ENCODE measurements at places on chromosomes 6 and 20.

DNA sequence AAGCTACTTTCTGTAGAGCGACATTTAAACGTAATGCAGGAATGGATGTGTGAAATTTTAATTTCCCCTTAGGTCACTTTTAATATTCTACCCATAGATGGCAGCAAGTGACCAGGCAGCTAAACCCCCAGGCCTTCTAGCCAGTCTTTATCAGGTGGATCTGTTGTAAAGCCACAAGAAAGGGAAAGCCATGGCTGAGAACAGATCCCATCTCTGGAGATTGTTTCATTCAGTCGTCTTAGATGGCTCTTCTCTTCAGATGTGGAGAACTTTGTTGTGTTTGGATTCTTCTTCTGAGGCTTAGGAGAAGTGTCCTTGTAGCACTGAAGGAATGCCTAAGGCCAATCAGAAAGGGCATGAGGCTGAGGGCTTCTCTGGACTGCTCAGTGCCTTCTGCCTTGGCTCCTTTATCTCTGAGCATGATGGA lies 15.8 kb upstream of the RNF182 start:
- DNase-seq: peak; percentile 53

DNA sequence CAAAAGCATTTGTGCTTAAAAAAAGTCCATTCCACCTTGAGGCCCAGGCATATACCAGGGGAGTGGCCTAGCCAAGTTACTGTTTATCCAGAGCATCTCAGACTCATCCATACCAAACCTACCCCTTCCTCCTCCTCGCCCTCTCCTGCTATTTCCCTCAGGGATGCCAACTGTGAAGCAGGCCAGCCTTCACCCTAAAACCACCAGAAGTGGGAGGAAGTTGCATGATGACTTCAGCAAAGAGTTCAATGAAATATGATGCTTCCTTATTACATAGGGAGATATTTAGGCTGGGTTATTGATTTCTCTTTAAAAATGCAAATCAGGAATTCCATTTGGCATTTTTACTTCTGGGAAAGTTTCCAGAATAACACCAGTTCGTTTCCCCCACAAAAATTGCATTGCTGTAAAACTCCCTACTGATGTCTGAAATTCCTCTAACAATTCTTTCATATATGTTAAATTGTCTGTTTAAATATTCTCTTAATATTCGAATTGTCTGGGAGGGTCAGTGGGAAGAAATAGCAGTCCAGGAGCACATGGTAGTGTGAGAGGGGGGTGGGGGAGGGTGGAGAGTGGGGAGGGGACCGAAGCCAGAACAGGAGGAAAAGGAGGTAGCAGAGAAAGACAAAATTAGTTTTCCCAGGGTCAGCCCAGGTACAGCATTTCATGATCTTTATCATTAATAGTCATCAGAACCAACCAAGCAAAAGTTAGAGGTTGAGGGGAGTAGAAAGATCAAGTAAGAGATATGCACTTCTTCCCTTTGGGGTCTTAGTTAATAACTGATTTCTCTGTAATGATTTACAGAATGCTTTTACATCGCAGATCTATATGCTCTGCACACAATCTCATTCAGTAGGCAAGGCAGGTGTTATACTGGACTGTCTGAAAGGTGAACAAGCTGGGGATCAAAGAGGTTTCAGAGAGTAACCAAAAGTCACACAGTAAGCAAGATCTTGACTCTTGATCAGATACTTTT lies 1.7 kb upstream of the TCP11 start:
- peak; percentile 18 for DNase-seq

DNA sequence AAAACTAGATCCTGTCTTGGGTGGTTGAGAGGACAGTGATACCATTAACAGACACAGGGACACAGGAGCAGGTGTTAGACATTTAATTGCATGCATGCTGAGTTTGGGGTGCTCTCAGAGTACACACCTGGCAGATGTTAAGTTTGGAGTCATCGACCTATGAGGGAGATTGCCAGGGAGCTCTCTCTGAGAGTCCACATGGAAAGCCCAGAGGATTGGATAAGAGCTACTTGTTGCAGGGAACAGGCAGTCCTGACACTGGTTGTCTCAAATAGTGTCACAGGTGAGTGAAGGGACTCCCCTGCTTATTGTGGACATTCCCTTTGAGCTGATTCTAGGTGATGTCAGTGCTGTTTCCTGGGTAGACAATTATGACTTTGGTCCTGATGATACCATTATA lies 3.1 kb downstream of the ATRN start:
- no peak for DNase-seq

DNA sequence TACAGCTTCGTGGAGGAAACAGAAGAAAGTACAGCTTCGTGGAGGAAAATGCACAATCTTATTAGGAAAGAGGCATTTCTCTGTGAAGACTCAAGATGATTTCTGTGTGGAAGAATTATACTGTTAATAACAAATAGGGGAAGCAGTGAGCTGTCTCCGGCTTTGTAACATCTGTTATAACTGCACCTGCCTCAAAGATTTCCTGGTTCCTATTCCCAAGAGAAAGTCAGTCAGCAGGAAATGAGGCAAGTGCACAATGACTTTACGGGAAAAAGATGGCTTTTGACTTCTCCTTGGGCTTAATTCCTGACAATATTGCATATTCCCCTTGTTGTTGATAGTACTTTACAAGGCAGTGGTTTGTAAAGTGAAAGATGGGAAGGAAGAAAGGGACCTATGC lies 538.5 kb downstream of the BMP2 start:
- no peak for DNase-seq

GRCh38 chr20:44829688-44830087 lies 19.3 kb upstream of the RIMS4 start:
- no peak for DNase-seq

GRCh38 chr6:50180646-50181045 lies 130.9 kb upstream of the DEFB112 start:
- no peak for DNase-seq

DNA sequence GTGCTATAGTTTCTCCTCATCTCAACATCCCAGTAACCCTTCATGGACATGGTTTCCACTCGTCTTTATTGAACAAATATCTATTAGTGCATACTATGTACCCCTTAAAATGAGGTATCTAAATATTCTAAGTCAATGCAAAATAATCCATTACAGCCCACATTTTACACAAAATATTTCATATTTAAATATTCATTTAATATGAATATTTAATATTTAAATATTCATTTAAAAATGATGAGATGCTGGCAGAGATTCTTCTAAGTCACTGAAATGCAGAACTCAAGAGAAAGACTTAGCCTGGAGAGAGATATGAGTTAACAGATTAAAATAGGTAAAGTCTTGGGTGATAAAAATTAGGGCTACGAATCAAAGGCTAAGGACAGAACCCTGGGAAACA lies 17.9 kb downstream of the EPB41L2 start:
- DNase-seq: no peak

GRCh38 chr20:62401331-62401779 lies 5.7 kb downstream of the CABLES2 start:
- no peak for DNase-seq

DNA sequence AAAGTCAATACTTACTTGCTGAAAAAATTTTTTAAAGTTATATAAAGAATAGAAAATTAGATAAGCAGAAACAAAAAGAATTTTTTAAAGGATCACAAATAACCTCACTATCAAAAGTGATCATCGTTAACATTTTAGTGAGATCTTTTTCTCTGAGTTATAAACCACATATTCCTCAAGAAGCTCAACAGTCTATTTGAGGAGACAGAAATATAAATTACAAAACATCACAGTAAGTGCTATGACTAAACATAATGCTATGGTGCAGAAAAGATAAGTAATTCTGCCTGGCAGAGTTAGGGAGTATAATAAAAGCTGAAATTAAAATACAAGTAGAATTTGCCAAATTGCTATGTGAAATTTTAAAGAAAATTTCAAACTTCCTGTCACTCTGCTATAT lies 226.7 kb downstream of the LMBRD1 start:
- peak; percentile 3 for DNase-seq

GRCh38 chr6:158568549-158568948 lies 8.7 kb downstream of the TMEM181 start:
- no peak for DNase-seq

DNA sequence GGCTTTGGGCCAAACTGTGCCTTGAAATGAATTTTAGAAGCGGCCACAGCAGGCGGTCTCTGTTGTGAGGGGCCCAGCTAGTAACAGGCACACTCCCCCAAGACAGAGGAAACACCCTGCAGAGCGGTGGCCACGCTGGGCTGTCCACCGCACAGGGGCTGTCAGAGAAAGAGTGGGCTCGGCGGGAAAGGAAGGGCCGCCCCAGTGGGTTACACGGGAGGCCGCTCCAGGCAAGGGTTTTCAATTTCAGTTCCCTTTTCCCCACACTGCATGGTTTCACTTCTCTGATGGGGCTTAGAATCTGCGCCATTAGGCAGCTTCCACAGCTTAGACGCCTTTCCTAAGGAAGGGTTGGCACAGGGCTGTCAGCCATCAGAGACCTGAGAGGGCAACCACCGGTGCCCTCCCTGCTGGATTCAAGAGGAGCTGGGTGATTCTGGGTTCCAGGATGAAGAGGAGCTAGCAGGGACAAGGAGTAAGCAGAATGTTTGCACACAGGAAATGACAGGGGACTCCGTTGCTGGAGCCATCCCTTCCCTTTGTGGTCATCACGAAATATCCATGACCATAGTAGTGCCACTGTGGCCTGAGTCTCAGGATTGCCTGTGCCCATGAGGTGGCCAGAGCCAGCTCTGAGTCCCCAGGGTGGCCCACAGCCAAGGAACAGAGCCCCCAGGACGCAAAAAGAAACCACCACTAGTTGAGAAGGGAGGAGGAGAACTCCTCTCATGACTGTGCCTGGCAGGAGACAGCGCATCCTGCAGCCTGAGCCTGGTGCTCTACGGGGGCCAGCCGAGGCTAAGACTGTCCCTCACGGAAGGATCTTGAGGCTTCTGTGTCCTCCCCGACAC lies 282.7 kb downstream of the NRN1 start:
- DNase-seq: no peak

DNA sequence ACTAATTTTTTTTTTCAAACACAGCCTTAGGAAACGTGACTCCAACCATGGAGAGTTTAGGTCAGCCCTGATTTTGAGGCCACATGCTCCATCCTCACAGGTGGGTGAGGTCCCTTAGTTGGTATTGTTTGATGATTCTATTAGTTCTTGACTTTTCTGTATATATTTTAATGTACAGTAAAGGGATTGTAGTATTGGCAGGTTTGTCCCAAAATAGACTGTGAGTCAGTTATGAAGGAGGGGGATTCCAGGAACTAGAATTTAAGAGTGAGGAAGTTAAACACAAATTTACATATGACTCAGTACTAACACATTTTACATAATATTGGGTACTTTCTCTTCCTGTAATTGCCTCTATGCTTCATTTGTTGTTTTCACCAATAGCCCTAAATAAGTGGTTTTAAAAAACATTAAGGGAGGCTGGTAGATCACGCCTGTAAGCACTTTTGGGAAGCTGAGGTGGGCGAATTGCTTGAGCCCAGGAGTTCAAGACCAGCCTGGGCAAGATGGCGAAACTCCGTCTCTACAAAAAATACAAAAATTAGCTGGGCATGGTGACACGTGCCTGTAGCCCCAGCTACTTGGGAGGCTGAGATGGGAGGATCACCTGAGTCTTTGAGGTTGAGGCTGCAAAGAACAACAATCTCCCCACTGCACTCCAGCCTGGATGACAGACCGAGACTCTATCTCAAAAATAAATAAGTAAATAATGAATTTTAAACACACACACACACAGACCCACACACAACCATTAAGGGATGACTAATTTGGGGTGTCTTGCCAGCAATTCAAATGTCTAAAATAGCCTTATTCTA lies 81.8 kb downstream of the SGK1 start:
- DNase-seq: peak; percentile 81

GRCh38 chr20:32963176-32963575 lies 41.1 kb downstream of the SUN5 start:
- no peak for DNase-seq

DNA sequence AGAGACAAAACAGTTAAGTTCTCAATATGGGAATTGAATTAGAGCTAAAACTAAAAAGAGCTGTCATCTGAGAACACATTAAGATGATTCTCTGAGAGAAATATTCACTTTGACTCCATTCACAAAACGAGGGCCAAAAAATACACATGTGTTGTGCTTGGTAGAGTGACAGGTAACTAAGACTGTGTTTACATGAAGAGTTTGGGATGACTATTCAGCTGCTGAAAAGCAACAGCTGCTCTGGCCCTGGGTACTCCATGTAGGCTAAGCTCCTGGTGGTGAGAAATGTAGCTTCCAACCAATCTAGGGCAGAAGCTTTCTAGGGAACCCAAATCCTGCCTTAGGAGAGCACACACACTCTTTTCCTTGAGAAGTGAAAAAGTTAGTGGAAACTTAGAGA lies 184.5 kb downstream of the COL21A1 start:
- DNase-seq: no peak

GRCh38 chr6:70131528-70131927 lies 171.4 kb downstream of the COL9A1 start:
- no peak for DNase-seq

- no peak for DNase-seq
These were observed 1223.0 kb downstream of the EPHA7 start for GRCh38 chr6:92196325-92196724.

- no peak for DNase-seq
These were observed 14.9 kb upstream of the PANK2 start for GRCh38 chr20:3874194-3874844.

GRCh38 chr6:126983779-126984178 lies 134.7 kb upstream of the RSPO3 start:
- no peak for DNase-seq

- no peak for DNase-seq
These were observed 776.4 kb downstream of the C6orf118 start for GRCh38 chr6:164533045-164533362.

GRCh38 chr6:112997421-112998085 lies 650.4 kb downstream of the RFPL4B start:
- DNase-seq: no peak

DNA sequence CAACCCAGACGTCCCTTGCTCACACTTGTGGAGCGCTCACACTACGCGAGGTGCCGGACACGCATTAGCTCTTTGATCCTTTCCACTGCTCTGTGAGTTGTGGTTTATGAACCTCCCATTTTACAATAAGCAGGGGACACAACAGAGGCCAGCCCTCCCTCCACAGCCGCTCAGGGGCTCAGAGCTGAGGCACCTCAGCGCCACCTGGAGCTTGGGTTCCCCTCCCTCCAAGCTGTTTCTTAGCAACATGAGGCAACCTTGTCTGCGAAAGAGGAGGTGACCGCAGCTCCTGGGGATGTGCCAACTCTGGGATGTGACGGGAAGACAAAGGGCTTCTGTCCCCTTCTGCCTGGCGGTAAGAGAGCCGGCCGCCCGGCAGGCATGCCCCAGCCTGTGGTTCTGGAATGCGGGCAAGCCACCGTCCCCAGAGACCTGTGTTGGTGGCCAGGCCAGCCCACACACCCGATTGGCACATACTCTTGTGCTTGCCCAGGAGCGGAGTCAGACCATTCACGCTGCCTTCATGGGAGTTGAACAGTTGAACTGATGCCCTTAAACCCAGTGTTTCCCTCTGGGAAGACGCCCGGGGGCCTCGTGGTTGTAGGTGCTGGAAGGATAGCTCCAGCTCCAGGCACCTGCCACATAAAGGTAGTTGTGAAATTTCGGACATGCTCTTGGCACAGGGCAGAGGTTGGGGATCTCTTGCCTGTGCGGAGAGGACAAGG lies 44.5 kb downstream of the RBM38 start:
- DNase-seq: peak; percentile 36

- DNase-seq: no peak
These were observed 61.2 kb downstream of the LAMA4 start for GRCh38 chr6:112193117-112193516.
